HAP-1 (cell line): ENCODE measurements at places on chromosomes 7 and 10.

DNA sequence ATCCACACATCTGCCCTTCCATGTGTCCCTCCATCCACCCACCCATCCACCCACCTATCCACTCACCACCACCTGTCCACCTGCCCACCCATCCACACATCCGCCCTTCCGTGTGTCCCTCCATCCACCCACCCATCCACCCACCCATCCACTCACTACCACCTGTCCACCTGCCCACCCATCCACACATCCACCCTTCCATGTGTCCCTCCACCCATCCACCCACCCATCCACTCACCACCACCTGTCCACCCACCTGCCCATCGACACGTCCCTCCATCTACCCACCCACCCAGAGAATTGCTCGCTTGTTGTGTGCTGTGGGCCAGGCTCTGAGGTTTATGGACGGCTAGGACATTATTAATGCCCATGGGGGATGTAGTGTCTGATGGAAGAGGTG lies 500.2 kb downstream of the DNAJB6 start:
- DNase-seq, result no peak

- DNase-seq, result no peak
Measured at GRCh38 chr7:37540917-37541316, 92.3 kb upstream of the ELMO1 start.

DNA sequence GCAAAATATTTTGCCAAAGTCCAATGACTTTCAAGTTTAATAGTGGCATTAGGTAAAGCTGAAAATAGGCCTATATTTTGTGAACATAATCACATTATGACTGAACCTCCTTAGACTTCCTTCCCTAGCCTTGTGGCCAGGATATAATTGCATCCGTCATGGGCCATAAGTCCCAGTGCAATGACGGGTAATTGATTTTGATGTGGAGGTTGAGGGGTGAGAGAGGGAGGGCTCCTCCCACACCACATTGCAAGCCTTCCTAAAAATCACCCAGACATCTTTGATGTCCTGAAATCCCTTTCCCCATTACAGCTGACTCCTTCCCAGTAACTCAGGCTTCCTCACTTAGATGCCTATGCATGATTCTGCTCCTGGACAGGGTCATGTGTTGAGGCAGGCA lies 25.6 kb downstream of the TAS2R41 start:
- DNase-seq, result no peak

- DNase-seq, result no peak
Measured at GRCh38 chr7:30642789-30643188, 39.5 kb downstream of the CRHR2 start.

- DNase-seq, result no peak
Measured at GRCh38 chr10:114334301-114334700, 70.0 kb downstream of the AFAP1L2 start.

GRCh38 chr10:43598446-43598845 lies 7.8 kb upstream of the ZNF485 start:
- DNase-seq, result no peak

DNA sequence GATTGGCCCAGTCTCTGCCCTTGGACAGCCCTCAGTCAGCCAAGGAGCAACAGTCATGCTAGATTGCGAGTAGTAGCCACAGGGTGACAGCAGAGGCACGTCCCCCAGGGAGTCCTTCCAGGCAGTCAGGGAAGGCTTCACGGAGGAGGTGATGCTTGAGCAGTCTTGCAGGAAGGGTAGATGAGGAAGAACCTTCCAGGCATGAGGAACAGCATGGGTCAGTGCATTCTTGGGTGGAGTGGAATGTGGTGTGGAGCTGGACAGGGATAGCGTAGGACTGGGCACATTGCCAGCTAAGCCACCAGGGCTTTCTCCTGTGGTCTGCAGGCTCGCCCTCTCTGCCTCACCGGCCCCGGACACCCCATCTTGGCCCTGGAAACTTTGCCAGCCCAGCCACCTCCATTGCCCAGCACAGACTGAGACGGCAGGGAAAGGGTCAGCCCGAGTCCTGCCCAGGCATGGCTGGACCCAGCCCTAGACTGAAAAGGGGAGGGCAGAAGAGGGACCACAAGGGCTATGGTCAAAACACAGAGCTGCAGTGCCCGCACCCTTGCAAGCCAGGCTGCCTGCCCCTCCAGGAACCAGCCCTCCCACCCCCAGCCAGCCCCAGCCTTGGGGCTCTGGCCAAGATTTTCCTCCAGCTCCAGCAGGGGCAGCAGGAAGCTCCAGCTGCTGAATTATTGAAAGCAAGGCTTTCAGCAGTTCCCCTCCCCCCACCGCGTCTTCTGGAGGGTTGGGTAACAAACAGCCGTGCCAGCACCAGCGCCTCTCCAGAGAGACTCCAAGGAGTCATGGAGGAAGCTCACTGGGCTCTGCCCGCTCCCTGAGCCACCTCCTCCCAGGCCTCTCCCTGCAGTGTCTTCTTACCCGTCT lies 18.7 kb downstream of the SRRM3 start:
- peak; percentile 64 for DNase-seq

- DNase-seq, result no peak
Measured at GRCh38 chr10:120607710-120608703, 151.0 kb downstream of the PLPP4 start.

GRCh38 chr10:94370501-94370900 lies 7.8 kb upstream of the NOC3L start:
- no peak for DNase-seq

GRCh38 chr10:31959461-31960173 lies 31.0 kb upstream of the ARHGAP12 start:
- no peak for DNase-seq

GRCh38 chr10:527416-527815 lies 162.1 kb downstream of the DIP2C start:
- no peak for DNase-seq

DNA sequence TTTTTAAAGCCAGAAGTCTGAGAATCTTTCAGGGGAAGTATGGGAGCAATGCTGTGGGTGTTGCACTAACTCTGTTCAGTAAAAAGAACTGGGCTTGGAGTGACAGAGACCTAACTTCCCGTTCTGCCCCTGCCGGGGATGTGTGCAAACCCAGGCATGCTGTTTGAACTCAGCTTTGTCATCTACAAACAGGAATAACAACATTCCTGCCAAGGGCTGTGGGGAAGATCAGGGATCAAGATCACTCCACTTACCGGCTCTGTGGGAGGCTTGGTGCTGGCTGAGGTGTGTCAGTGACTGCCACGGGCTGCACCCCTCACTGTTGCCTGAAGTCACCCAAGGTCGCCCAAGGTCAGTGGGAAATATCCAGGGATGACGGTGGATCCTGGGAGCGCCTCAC lies 23.1 kb upstream of the DRGX start:
- DNase-seq, result no peak

- DNase-seq, result no peak
Measured at GRCh38 chr10:69972981-69973397, 79.7 kb upstream of the MACROH2A2 start.
